Putamen (tissue), 1 donor: ENCODE measurements at places on chromosomes 2 and 18.

DNA sequence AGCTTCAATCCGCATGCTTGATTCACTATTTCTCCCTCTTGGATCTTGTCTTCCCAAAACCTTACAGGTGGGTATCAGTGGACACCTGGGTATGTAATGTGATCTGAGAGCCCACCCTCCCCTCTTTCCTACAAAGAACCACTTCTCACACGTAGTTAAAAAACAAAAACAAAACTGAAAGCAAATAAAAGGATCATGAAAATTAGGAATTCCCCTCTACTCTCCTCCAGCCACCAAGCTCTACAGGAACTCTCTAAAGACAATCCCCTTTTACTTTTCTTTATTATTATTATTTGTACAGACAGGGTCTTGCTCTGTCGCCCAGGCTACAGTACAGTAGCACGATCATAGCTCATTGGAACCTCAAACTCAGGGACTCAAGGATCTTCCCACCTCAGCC, 40.8 kb upstream of the MYO1B start:
- no peak for DNase-seq

DNA sequence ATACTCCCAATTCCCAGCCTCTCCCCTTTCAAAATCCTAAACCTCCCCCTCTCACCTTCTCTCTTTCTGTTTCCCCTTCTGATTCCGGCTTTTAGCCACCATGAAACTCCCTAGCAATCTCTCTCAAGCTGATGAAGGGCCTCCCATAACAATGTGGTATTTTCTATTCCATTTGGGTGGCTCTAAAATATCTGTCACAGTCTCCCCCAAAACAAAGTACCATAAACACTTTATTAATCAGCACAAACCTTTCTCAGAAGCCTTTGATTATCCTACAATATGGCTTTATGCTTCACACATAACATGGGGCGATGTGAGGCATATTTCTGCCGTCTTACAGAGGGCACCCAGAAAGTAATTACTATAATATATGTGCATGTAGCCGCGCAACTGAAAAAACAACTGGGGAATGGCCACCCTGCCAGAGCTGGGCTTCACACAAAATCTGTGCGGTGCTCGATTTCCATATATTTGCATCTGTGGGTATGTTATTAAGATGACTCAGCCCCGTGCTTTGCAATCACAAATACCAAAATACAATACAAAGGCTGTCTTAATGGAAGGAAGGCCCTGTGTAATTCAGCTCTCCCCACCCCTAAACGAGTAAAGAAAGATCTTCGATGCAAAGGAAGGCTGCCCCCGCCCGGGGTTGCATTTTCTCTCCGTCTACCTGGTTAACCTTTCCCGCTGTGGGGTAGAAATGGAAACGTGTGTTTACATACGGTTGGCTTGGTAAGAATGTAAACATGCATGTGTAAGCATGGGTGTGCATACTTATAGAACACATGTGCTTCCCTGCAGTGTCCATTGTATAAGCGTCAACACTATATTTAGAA, 81.4 kb downstream of the CELF4 start:
- no peak for DNase-seq

DNA sequence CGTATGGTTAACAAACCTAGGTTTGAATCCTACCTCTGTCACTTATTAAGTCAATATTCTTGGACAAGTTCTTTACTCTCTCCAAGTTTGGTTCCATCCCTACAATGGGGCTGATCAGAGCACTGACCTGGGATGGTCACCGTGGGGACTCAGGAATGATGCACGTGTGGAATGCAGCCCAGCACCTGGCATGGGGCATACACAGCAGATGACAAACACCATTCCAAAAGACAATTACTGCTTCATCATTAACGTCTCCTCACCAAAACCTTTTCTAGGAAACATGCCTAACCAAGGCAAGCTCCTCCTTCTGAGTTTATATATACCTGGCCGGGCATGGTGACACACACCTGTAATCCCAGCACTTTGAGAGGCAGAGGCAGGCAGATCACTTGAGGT, 532.9 kb upstream of the ID2 start:
- DNase-seq = no peak

GRCh38 chr18:62118328-62118727, 68.5 kb downstream of the PIGN start:
- DNase-seq = no peak
